Activated CD4-positive, alpha-beta memory T cell treated with anti-CD3 and anti-CD28 coated beads, Interleukin-2, amount 10 ng/mL, durations not matched to agents 7 days and 5 days (primary cell): ENCODE measurements at places on chromosomes 6 and 20. TPM values are rescaled to one million over a fixed set of nuclear protein-coding genes. Genes with fewer than 3 reads are reported as not detected.
A peak's percentile ranks its signal among the peaks of the same experiment; 100 is the strongest.

The PLN gene
- total RNA-seq, result not detected

The SLC22A2 gene
- total RNA-seq, result not detected

The UBE2C gene
- total RNA-seq, result 184 TPM

The TBXT gene
- not detected for total RNA-seq

The FRK gene
- total RNA-seq, result not detected

The SLC25A27 gene
- total RNA-seq, result not detected

The LST1 gene
- total RNA-seq, result 69.8 TPM

The HLA-G gene
- total RNA-seq, result not detected

DNA sequence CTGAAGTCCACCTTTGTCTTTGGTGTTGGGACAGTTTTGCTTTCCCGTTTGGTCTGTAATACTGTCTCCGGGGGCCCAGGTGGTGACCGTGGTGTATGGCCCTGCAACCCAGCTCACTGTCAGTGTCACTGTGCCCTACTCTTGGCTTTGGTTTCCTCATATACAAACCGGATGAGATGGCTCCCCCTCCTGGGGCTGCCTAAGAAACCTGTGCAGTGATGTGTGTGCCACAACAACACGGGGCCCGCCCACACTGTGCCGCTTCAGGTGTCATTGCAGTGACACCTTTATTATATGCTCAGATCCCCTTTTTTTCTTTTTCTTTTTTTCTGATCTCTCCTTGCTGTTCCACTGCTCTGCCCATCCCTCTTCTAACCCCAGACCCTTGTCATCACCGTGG, 73.9 kb downstream of the RAMACL start:
- no peaks in the 10 kb centered on the region for H3K36me3 ChIP-seq
- no peak overlapping the region for H3K4me3 ChIP-seq
- DNase-seq, result peak; percentile 32
- no peaks in the 10 kb centered on the region for H3K27me3 ChIP-seq
- peaks cover 1% of the 10 kb centered on the region for H3K4me1 ChIP-seq

DNA sequence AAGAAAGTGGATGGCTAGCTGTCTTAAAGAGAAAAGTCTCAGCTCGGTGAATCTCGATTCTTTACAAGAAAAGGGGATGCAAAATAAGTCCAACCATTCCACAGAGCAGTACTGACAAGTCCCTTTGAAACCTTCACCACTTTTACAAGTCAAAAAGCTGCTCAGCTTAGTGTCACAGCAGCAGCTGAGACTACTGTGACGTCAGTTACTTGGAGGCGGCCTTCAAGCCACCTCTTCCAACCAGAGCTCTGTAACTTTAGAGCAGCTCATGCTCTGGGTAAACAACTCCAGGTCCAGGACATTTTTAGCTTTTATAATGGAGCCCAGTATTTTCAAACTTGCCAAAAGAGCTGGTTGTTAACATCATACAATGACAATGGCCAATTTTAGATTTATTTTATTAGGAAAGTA, at the start of gene KIAA0408:
KIAA0408 (minus strand) TSS at position 159 of the 411 bp plus-strand sequence. CDS start 5,408 bp downstream, outside the sequence.
- H3K27ac ChIP-seq, result no peak within 1 kb of the TSS
- H3K36me3 ChIP-seq, result peaks cover 3% of the 10 kb centered on the region
- no peaks in the 10 kb centered on the region for H3K27me3 ChIP-seq
- peaks cover 31% of the 10 kb centered on the region for H3K4me1 ChIP-seq
- H3K4me3 ChIP-seq, result no peak within 1 kb of the TSS
- DNase-seq, result no peak

GRCh38 chr20:56689852-56690485, 60.9 kb downstream of the TFAP2C start:
- H3K4me1 ChIP-seq, result no peaks in the 10 kb centered on the region
- no peak for DNase-seq
- no peak overlapping the region for H3K4me3 ChIP-seq
- no peaks in the 10 kb centered on the region for H3K27me3 ChIP-seq
- H3K27ac ChIP-seq, result no peak overlapping the region

DNA sequence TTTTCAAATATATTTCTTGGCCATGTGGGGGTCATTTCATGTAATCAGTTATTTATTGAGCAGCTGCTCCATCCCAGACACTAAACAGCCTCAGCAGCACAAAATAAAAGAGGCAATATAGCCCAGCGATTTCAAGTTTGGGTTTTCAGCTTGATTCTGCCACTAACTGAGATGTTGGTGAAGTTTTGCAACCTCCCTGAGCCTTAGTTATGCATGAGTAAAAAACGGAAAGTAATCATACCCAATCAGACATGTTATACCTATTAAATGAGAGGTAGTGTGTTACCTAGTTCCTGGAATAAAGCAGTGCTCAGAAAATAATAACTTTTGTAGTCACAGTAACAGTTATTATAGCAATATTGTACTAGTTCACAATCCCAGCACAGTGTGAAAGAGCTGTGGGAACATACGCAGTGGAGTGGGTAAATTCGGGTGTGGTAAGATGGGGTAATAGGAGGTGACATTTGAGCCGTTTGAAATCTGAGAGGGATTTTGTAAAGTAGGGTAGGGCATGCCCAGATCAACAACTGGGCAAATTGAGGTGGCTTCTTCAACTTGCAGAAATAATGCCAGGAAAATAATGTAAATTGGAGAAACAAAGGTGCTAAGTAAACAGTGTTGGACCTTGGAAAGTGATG, 1.5 kb downstream of the SLC9A8 start:
- no peak for DNase-seq
- peaks cover 53% of the 10 kb centered on the region for H3K4me1 ChIP-seq
- H3K4me3 ChIP-seq, result peak overlapping the region; percentile 94
- peak overlapping the region; percentile 91 for H3K27ac ChIP-seq
- peaks cover 53% of the 10 kb centered on the region for H3K36me3 ChIP-seq

DNA sequence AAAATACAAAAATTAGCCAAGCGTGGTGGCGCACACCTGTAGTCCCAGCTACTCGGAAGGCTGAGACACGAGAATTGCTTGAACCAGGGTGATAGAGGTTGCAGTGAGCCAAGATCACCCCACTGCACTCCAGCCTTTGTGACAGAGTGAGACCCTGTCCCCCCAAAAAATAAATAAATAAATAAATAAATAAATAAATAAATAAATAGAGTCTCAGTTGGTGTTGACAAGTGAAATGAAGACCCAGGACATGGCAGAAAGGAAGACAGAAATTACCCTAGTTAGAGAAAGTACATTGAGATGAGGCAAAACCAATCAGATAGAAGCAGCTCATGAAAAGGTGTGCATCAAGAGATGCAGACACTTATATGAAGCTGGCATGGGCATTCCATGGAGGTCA, 105.0 kb downstream of the IBTK start:
- no peaks in the 10 kb centered on the region for H3K4me1 ChIP-seq
- H3K27me3 ChIP-seq, result no peaks in the 10 kb centered on the region
- H3K27ac ChIP-seq, result no peak overlapping the region
- H3K4me3 ChIP-seq, result no peak overlapping the region
- no peak for DNase-seq

- H3K27ac ChIP-seq, result no peak overlapping the region
- peaks cover 20% of the 10 kb centered on the region for H3K36me3 ChIP-seq
- no peak overlapping the region for H3K4me3 ChIP-seq
- DNase-seq, result no peak
These were observed 35.7 kb downstream of the HBS1L start for GRCh38 chr6:135018941-135019340.

- no peak overlapping the region for H3K4me3 ChIP-seq
- no peaks in the 10 kb centered on the region for H3K27me3 ChIP-seq
- no peak for DNase-seq
- peaks cover 51% of the 10 kb centered on the region for H3K36me3 ChIP-seq
- no peak overlapping the region for H3K27ac ChIP-seq
- H3K4me1 ChIP-seq, result peaks cover 59% of the 10 kb centered on the region
These were observed 6.4 kb upstream of the MICAL1 start for GRCh38 chr6:109461733-109462526.

DNA sequence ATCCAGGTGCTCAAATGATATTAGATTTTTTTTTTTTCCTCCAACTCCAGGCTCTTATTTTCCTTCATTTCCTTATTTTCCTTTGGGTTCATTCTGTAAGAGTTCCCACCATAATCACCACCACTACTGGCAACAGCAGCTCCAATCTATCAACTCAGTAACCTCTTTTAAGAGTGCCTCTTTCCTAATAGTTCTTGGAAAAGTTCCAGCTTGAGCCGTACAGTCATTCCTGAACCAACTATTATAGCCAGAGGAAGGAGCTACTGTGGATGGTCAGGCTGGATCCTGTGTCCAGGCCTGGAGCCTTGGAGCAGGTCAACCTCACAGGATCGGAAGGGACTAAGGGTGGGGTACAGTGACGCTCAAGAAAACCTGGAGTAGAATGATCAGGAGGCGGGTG, 4.2 kb upstream of the ANGPT4 start:
- no peak for DNase-seq
- H3K27me3 ChIP-seq, result peaks cover 4% of the 10 kb centered on the region
- no peaks in the 10 kb centered on the region for H3K36me3 ChIP-seq
- no peak overlapping the region for H3K27ac ChIP-seq

DNA sequence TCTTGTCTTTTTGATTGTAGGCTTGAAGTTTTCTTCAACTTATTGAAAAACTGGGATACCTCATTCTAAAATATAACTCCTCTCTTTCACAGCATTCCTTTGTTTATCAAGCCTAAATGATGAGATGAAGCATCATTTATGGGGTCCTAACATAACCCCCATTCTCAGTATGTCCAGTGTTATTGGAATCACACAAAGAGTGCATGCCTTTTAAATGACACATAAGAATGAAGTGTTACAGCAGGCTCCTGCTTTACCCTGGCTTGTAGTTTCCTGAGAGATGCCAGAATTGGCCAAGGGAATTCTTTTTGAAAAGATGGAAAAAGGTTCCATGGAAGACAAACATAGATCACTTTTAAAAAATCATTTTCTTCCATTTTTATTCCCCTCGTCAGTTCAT, 502.4 kb downstream of the BCKDHB start:
- DNase-seq, result no peak
- no peak overlapping the region for H3K4me3 ChIP-seq
- H3K4me1 ChIP-seq, result no peaks in the 10 kb centered on the region
- no peaks in the 10 kb centered on the region for H3K27me3 ChIP-seq
- no peak overlapping the region for H3K27ac ChIP-seq
- H3K36me3 ChIP-seq, result no peaks in the 10 kb centered on the region

GRCh38 chr20:41040855-41041254, 12.2 kb downstream of the TOP1 start:
- peaks cover 81% of the 10 kb centered on the region for H3K4me1 ChIP-seq
- no peaks in the 10 kb centered on the region for H3K27me3 ChIP-seq
- no peak overlapping the region for H3K4me3 ChIP-seq
- peak overlapping the region; percentile 73 for H3K27ac ChIP-seq
- peaks cover 52% of the 10 kb centered on the region for H3K36me3 ChIP-seq

DNA sequence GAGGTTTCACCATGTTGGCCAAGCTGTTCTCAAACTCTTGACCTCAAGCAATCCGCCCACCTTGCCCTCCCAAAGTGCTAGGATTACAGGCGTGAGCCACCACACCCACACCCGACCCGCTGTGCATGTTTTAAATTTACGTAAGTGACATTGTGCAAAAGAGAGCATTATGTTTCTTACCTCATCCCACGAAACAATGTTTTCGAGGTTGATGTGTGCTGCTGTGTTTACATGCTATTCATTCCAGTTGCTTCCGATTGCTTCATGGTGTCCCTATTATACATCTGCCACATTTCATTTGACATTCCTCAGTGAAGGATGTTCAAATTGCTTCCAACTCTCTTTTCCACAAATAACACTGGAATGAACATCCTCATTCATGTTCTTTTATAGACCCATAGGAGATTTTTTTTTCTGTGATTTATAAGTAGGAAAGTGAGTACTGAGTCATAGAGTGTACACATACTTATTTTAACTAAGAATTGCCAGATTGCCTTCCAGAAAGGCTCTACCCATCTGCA, 403.9 kb upstream of the JARID2 start:
- H3K27ac ChIP-seq, result no peak overlapping the region
- no peak overlapping the region for H3K4me3 ChIP-seq
- no peaks in the 10 kb centered on the region for H3K4me1 ChIP-seq
- no peaks in the 10 kb centered on the region for H3K27me3 ChIP-seq
- no peaks in the 10 kb centered on the region for H3K36me3 ChIP-seq

- DNase-seq, result no peak
- no peaks in the 10 kb centered on the region for H3K4me1 ChIP-seq
- no peak overlapping the region for H3K27ac ChIP-seq
- no peaks in the 10 kb centered on the region for H3K27me3 ChIP-seq
- H3K36me3 ChIP-seq, result no peaks in the 10 kb centered on the region
- H3K4me3 ChIP-seq, result no peak overlapping the region
These were observed 156.9 kb downstream of the GRIK2 start for GRCh38 chr6:101550451-101550850.

- H3K36me3 ChIP-seq, result no peaks in the 10 kb centered on the region
- H3K27ac ChIP-seq, result no peak overlapping the region
- no peak overlapping the region for H3K4me3 ChIP-seq
- no peak for DNase-seq
- H3K4me1 ChIP-seq, result no peaks in the 10 kb centered on the region
These were observed 38.6 kb upstream of the MARCKS start for GRCh38 chr6:113818578-113818977.

DNA sequence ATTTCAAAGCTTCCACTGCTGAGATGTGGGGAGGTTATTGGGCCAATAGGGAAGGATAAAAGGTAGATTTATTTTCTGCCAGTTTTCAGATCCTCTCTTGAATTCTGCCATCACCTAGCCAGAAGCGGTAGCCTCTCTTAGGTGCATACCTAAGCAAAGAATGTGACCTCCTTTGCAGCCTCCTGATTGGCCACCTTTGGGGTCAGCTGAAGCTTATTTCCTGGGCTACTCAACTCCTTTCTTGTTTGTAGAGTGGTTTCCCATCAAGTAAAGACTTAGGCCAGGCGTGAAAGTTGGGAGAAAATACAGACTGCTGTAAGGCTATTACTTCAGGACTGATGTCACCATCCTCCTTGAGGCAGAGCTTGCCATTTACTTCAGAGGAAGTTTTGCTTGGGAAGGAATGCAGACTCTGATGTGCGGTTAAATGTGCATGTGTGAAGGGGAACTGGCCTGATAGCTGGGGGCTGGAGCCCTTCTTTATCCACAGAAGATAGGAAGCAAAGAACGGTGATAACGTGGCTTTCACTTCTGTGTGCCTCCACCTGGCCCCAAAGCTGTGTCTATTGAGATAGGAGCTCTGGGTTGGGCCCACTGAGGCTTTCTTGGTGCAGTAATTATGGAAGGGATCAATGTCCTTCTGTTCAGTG, 70.1 kb downstream of the TRMT11 start:
- H3K4me1 ChIP-seq, result no peaks in the 10 kb centered on the region
- H3K27me3 ChIP-seq, result no peaks in the 10 kb centered on the region
- H3K27ac ChIP-seq, result no peak overlapping the region
- peaks cover 8% of the 10 kb centered on the region for H3K36me3 ChIP-seq
- H3K4me3 ChIP-seq, result no peak overlapping the region
- no peak for DNase-seq

- no peak for DNase-seq
- H3K27ac ChIP-seq, result no peak overlapping the region
- H3K27me3 ChIP-seq, result no peaks in the 10 kb centered on the region
- no peak overlapping the region for H3K4me3 ChIP-seq
These were observed 54.7 kb downstream of the ELOVL5 start for GRCh38 chr6:53294095-53294494.

GRCh38 chr20:47792021-47792618, 6.8 kb upstream of the SULF2 start:
- H3K4me3 ChIP-seq, result no peak overlapping the region
- DNase-seq, result no peak
- peaks cover 2% of the 10 kb centered on the region for H3K4me1 ChIP-seq
- no peak overlapping the region for H3K27ac ChIP-seq
